Adrenal gland (tissue), 19 donors: ENCODE measurements at places on chromosomes 2 and 18. TPM values are rescaled to one million over a fixed set of nuclear protein-coding genes. Genes with fewer than 3 reads are reported as not detected.

- DNase-seq, result no peak
Measured at GRCh38 chr2:19899985-19900930, 1.5 kb downstream of the TTC32 start.

- peak; percentile 37 for DNase-seq
Measured at GRCh38 chr2:179460181-179460929, 195.7 kb upstream of the SESTD1 start.

DNA sequence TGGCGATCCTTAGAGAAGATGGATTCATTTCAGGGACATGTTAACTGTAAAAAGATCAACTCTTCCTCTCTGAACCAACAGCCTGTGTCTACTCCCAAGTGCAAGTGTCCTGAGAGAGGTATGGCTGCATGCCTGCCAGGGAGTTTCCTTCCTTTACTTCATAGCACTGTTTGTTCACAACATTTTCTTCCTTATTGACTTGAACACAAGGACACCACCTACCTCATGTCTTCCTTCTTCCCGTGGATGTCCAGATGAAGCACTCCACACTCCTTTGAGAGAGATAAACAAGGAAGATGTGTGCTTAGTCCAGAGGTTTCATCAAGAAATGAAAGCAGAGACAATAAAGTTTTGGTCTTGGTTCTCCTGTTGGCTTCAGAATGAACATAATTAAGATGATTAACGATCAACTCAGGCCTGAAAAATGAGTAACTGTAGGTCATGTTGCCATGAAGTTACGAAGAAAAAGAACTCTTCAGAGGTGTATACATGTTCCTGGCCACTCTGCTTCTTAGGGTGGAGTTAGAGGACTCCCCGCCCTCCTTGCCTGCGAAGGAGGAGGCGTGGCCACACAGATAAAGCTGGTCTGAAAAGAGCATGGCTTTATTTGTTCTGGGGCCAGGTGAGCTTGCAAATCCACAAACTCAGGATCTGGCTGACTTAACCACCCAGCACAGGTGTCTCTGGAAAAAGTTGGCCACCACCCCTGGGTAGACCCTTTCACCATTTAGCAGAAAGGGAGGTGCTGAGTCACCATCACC is 155.0 kb upstream of the KCTD1 start:
- no peak for DNase-seq

GRCh38 chr18:46712406-46712805 is 44.4 kb downstream of the ST8SIA5 start:
- peak; percentile 88 for DNase-seq

DNA sequence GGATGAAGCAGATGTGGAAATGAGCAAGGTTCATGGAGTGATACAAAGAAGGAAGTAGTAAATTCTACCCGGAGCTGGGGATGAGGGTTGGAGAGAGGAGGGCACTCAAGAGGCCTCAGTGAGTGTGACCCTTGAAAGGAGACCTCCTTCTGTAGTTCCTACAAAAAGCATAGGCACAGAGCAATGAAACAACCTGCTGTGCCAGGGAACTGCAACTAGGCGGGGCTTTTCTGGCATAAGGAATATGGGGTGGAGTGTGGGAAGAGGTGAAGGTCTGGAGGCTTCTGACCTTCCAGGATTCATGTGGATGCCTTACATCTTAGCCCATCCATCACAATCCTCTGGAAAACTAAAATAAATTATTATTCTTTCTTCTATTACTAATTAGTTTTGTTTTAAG is 25.5 kb upstream of the PGAP1 start:
- DNase-seq, result no peak

DNA sequence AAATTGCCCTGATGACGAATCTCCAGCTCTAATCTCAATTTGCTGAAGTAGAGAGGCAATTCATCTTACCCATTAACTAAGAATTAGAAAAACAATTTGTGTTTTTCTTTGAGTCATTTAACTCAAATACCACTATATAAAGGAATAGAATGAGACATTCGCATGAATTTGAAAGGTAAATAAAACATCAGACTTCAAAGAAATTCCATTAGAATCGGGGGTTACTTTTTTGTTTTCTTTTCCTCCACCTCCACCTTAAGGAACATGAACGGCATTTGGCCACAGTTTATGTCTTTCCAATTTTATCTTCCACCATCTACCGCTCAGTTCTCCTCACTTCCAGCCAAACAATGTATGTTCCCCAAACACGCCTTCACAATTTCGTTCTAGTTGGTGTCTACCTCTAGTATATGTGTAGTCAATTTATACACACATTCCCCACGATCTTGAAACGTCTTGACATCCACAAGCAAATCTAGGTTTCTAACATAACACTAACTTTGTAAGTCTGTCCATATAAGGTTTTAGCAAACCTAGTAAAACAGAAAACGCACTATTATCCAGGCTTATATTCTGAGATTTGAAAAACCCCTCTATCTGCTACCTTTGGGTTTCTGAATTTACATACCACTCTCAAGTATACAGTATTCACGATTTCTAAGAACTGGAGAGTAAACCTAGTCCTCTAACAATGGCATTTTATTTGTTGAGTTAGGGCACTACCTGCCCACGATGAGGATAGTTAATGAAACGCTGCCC is 1.2 kb upstream of the SMCHD1 start:
- no peak for DNase-seq

- no peak for DNase-seq
Measured at GRCh38 chr18:70319187-70319586, 30.3 kb downstream of the SOCS6 start.

DNA sequence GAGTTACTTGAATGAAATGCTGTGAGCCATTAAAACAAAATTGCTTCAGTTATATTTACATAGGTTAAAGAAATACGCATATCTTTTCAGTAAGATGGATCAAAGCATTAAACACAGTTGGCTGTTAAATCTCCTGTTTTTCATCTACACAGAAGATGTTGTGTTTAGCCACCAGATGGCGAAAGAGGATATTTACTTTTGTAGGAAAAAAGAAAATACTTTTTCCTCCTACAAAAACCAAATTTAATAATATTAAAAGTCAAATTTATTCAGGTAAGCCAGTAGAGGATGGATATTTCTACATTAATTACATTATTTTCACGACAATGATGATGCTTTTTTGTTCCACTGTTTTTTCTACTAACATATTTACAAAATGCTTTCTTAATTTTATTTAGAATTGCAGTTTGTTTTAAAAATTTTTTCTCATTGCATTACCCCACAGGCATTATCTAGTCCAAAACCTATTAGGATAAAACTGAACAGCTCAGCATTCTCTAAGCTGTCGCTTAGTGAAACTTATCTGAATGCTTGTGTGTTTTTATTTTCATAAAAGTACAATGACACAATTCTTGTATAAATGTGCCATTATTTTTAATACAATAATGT is 173.7 kb downstream of the ASXL3 start:
- DNase-seq, result no peak

GRCh38 chr2:163734881-163735684 is 725 bp downstream of the FIGN start:
- no peak for DNase-seq

- no peak for DNase-seq
Measured at GRCh38 chr2:235627682-235628081, 133.8 kb downstream of the AGAP1 start.

DNA sequence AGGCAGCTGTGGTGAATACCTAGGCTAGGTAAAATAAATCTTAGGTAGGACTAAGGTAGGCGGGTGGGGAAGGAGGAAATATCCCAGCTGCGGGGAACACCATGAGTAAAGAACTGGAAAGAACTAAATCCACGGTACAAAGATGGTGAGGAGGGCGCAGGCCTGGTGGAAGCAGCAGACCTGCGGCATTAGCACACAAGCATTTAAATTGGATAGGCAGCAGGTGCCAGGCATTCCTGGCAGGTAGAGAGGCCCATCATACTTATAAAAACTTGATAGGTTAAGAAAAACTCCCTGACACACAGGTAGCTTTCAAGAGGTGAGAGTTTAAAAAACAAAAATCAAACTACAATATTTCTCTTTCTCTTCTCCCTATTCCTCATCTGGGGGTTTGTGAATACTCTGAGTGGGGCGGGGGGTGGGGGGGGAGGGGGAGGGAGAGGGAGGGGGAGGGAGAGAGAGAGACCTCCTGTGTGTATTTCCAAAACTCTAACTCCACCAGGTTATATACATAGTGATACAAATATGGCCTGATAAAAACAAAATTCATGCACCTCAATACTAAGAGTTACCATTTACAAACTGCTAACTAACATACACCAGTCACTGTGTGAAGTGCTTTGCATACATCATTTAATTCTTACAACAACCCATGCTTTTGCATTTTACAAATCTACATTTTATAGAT is 13.5 kb downstream of the AAK1 start:
- no peak for DNase-seq

DNA sequence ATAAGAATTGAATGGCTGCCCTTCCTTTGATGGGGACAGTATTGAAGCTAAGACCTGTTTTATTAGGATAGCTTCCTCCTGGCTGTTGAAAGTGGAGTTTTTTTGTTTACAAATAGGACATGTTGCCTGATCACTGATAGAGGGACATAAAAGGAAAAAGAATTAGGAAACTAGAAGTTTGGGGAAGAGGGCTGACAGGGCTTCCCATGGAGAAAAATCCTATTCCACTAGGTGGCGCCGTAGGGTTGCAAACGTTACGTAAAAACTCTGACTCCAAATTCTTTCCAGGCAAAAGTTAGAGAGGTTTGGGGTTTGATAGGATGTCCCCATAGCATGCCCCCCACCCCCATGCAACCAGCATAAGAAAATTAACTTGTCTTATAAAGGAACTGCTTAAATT is 11.1 kb upstream of the RBFA start:
- no peak for DNase-seq

DNA sequence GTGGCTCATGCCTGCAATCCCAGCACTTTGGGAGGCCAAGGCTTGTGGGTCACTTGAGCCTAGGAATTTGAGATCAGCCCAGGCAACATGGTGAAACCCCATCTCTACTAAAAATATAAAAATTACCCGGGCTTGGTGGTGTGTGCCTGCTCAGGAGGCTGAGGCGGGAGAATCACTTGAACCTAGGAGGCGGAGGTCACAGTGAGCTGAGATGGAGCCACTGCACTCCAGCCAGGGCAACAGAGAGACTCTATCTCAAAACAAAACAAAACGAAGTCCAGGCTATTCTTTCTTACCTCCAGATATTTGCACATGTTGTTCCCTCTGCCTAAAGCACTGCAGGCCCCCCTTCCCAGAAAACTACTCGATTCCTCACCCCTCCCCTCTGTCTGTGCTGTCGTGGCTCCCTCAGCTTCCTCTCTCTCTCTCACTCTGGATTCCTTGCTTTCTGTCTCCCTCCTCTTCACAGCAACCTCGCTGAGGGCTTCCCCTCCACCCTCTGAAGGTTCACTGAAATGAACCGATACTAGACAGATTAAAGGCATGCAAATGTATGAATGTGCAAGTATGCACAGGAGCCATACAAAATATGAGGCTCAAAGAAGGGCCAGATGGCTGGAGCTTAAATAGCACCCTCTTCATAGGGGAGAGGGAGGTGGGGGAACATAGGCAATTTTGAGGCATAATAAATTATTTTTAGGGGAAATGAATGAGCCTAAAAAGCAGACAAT is 18.5 kb downstream of the TMEM177 start:
- no peak for DNase-seq

- no peak for DNase-seq
Measured at GRCh38 chr18:58148954-58149471, 105.0 kb downstream of the NEDD4L start.

GRCh38 chr2:165268754-165269153 is 29.5 kb downstream of the SCN2A start:
- no peak for DNase-seq

- DNase-seq, result no peak
Measured at GRCh38 chr2:172279813-172280212, 147.6 kb upstream of the ITGA6 start.

DNA sequence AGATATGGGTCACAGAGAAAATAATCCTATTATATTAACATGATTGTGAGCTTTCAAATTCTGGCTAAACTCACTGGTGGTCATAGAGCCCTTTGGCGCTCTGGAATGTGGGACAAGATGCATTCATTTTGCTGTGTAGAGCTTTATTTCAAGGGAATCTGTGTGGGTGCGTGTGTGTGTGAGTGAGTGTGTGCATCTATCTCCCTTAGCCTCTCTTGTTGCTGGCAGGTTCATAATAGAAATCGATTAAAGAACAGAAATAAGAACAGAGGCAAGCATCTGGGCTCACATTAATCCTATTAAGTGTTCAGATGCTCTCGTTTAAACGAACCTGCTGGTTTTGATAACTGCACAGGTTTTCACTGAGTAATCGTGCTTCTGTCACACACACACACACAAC is 155.4 kb upstream of the PID1 start:
- DNase-seq, result no peak

- DNase-seq, result no peak
Measured at GRCh38 chr18:43705850-43706249, 428.6 kb upstream of the SYT4 start.

GRCh38 chr2:46120792-46121555 is 176.2 kb upstream of the EPAS1 start:
- no peak for DNase-seq

GRCh38 chr2:227612546-227613271 is 1.9 kb downstream of the SCYGR3 start:
- DNase-seq, result no peak

DNA sequence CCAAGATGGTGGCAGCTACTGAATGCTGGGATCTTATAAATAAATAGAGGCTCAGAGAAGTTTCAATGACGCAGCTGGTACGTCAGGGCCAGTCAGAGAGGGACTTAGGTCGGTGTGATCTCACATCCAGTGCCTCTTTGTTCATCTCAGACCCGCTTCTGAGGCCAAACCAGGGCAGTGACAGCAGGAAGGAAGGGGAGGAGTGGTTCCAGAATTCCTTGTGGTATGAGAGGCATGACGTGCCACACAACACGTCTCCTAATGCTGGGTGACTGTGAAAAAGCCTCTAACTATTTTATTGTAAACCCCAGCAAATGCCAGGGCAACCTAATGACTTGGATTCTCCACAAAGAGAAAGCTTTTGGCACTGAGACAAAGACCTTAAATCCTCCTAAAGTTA is 423.3 kb downstream of the LPIN1 start:
- peak; percentile 46 for DNase-seq

- DNase-seq, result no peak
Measured at GRCh38 chr2:148594216-148594615, 50.3 kb upstream of the EPC2 start.

GRCh38 chr18:26071725-26072124 is 18.7 kb downstream of the SS18 start:
- DNase-seq, result no peak

DNA sequence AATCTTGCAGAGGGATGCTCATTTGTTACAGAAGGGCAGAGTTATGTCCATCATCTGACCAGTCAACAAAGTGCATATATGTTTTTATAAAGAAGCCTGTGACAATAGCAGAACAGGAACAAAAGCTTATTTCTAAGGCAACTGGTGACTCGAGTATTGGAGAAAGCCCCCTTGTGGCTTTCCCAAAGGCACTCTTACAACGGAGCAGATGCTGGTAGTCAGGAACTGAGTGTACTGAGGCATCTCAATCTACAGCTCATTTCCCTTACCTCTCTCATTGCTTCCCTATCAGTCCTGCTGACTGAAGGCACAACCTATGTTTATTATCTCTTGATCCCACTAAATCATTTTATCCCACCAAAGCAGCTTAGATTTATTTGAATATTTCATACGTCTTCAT is 557.1 kb upstream of the CHAC2 start:
- DNase-seq, result no peak

Gene COL4A4
- 10.5 TPM for total RNA-seq

Gene TSPYL6
- total RNA-seq, result not detected

Gene TNFAIP6
- total RNA-seq, result 0.27 TPM

Gene GLI2
- 0.78 TPM for total RNA-seq

Gene CTAGE1
- total RNA-seq, result not detected

Gene SNED1
- 17.7 TPM for total RNA-seq

Gene MYOM1
- total RNA-seq, result 2.9 TPM

Gene ITM2C
- total RNA-seq, result 33.0 TPM

Gene FZD7
- 3.9 TPM for total RNA-seq

Gene FLACC1
- not detected for total RNA-seq

Gene HJURP
- total RNA-seq, result 2.7 TPM

Gene GPAT2
- total RNA-seq, result 1.1 TPM
